Stimulated activated CD8-positive, alpha-beta memory T cell treated with anti-CD3 and anti-CD28 coated beads, Interleukin-4, amount 100 ng/mL, for 24 hours (primary cell): ENCODE measurements at places on chromosomes 4 and X.

- no peak for DNase-seq
Observed at GRCh38 chr4:113209153-113209552, 159.7 kb downstream of the ANK2 start.

DNA sequence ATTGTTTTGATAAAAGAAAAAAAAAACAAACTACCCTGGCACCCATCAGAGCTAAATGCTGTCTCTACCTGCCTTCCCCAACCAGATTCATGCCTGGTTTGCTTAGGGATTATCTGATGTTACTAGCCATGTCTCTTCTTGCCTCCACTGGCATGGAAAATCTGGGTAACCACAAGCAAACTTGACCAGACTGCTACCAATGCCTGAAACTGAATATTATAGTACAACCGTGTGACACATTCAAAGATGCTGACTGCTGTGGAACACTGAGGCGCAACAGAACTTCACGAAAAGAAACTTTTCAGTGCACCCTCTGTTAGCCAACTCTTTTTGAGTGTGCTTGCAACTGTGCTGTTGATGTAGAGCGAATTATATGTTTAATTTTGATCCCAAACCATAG, 228.1 kb downstream of the CBR4 start:
- DNase-seq = no peak

DNA sequence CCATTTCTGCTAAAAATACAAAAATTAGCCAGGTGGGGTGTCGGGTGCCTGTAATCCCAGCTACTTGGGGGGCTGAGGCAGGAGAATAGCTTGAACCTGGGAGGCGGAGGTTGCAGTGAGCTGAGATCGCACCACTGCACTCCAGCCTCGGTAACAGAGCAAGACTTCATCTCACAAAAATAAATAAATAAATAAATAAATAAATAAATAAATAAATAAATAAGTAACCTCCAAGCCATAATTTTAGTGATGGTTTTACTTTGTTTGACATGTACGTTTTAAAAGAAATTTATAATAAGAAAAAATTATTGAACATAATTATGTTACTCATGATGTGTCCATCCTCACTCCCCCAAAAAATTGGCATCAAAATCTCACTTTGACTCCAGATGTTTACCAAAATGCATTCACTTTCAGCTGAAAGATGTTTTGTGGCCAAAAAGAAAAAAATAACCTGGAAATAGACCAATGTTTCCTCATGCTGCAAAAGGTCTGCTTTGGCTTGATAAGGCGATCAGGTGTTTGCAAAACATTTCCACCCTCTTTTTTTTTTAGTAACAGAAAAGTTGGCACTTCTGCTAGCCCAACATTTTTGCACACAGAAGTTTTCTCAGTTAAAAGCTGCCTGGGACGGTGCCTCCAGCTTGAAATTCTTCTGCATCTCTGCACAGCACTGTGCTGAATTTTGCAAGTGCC, 42.2 kb upstream of the DHRSX start:
- no peak for DNase-seq

- DNase-seq = no peak
Observed at GRCh38 chrX:85503258-85504158, 124.0 kb upstream of the POF1B start.

DNA sequence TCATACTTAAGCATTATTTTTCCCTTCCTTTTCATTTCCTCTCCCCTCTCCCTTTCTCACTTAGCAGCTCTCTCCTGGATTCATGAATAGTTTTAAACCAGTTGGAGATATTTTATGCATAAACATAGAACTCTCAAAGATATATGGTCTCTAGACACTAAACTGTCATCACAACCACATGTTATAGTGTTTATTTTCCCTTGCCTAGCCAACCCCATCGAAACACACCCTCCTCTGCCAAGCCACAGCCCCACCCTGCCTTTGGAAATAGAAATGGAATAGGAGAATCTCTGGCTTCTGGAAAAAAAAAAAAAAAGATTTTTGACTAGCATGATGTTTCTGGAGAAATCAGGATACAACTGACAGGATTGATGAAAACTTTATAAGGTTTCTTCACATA, 64.8 kb upstream of the RBPJ start:
- DNase-seq = no peak

GRCh38 chrX:79412166-79412565, 45.0 kb upstream of the ITM2A start:
- DNase-seq = no peak

DNA sequence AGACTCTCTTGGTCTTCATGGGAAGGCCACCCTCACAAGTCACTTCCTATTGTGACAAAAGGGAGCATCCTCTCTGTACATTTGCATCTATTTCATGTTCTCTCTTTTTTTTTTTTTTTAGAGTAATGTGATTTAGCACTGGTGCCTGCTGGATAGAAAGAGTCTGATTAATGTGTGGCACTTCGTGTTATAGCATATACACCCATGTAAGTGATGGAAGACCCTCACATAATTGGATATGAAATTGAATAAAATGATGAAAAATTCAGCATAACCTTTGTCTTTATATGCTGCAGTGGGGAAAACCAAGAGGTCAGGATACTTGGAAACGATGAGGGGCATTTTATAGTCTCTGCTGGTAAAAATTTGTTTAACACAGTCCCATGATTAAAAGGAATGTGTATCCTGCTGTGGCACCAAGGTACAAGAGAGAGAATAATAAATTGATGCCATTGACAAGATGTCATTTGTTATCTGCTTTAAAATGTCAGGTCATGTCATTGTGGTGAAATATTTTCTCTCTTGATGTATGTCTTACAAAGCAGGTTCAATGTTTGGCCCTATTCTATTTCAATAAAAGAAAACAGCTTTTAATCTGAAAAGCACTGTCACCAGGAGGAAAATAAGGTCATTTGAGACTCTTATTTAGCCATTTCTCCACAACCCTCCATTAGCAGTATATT, 1115.4 kb downstream of the STPG2 start:
- no peak for DNase-seq

DNA sequence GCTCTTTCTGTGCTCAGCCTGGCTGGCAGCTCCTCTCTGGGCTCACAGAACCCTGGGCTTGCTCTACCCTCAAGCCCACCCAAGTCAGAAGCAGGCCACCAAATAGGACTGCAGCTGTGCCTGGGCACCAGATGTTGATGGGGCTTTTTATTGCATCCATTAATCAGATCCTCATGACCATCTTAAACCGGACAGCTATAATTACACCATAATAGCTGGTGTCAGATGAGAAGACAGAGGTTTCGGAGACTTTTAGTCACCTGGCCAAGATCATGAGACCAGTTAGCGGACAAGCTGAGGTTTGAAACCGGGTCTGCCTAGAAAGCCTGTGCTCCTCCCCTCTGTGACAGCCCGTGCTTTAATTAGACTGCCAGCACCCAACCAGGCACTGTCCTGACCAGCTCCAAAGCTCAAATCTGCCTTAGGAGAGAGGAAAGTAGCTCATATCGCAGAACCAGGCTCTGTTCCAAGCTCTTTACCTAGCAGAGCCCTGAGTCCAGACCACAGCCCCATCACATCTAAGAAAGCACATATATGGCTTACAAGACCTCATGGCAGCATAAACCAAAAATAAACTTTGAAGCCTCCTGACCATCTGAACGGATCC, 88.9 kb downstream of the JAKMIP1 start:
- no peak for DNase-seq

DNA sequence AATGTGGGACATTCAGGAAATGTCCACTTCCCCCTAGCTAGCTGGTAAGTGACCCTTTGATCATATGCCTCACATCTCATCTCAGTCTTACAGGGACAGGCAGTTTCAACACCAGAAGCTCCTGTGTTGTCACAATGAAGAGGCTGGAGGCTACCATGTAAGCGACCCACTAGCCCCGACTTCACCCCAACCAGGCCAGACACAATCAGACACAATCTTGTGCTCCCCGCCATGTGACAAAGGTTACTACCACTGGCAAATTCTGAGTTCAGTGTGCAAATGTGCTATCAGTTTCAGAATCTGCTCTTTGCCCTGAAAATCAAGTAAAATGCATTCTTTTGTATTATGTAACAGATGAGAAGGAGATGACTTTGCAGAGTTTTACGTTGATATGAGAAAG, 56.9 kb upstream of the STS start:
- no peak for DNase-seq

- no peak for DNase-seq
Observed at GRCh38 chrX:87518504-87518903, 902 bp downstream of the KLHL4 start.

GRCh38 chr4:66123831-66124413, 453.6 kb upstream of the EPHA5 start:
- DNase-seq = no peak

DNA sequence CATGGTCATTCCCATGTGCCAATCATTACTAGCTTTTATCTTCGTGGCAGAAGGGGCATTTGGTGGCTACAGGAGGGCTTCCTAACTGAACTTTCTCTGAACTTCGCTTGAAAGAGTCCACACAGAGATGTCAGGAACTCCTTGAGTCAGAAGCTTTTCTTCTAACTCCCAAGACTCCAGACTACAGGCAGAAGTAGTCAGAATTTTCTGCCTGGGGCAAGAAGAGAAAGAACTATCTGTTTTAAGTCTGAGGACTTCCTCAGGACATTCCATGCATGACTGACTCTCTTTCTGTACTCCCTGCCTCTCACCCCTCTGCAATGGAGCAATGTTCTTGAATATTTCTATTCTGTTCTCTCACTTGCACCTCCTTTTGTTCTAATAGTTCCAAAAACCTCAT, 170.5 kb upstream of the TBC1D9 start:
- DNase-seq = no peak

DNA sequence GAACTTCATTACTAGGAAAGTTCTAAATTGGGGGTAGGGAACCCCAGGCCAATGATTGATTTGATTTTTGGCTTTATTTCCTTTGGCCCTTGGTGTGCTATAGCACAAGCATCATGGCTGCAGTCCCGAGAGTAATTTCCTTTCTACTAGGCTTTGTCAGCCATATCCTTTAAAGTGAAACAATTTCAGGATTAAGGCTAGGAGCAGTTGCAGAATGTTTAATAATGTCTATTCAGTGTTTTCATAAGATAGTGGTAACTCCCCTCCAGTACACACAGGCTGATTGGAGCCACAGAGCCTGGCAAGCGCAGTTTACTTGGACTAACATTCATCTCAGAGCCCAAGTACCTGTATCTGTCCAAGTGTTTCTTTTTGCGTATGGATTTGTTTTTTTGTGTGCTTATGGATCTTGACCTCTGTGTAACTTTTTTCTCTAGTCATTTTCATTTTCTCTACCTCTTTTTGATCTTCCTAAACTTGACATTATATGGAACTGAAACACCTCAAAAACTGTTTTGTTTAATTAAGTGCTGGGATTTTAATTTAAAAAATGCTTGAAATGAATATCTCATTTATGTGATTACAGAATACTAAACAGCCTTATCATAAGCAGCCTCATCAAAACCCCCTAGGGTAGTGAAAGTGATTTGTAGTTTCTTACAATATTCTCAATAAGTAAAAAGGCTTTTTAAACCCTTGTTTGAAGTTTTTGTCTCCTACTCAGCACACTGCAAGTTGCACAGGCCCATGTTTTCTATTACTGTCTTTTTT, 7.5 kb downstream of the STIM2 start:
- no peak for DNase-seq

DNA sequence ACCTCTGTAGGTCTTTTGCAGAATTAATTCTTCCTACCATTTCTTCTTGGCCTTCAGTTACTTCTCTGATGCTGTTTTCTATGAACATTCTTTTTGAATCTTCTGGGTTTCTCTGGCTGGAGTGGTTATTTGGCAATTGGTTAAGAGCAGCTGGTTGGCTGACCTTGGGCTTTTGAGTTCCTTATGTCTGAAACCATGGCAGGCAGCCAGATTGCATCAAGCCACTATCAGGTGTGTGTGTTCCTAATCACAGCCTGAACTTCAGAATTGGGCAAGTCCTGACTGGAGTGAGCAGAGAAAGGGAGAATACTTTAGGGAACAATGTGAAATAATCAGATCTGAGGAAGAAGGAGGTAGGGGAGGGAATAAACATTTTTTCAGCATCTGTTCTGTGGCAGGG, 90.2 kb downstream of the ARHGAP10 start:
- DNase-seq = no peak

GRCh38 chrX:30224536-30224935, 5.9 kb upstream of the MAGEB3 start:
- no peak for DNase-seq
